ENCODE measurements at places on chromosomes 2 and 18.

GRCh38 chr18:48782381-48782861 is 168.3 kb downstream of the SMAD7 start:
- DNase-seq: no peak

GRCh38 chr2:108889907-108890306 is 99.1 kb downstream of the EDAR start:
- DNase-seq: no peak

DNA sequence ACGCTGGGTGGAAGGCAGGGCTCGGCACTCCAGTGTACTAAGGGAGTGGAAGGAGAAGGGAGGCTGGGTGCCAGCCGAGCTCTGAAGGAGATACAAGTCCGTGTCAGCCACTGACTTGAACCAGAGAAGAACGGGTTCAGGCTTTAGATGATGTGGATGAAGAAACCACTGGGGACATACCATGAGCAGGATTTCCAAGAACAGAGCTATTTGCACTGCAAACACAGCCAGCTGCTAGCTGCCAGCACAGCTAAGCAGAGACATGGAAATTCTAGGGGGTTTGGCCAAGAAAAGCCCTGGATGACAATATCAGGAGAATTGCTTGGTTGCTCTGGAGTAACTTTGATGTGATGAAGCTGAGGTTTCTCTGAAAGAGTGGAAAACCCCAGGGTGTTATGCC is 5.2 kb downstream of the CD207 start:
- DNase-seq: no peak

GRCh38 chr2:218293715-218294429 is 1.6 kb upstream of the TMBIM1 start:
- no peak for DNase-seq

GRCh38 chr2:72602711-72603110 is 223.1 kb downstream of the EXOC6B start:
- DNase-seq: no peak

GRCh38 chr2:203905656-203906055 is 30.9 kb upstream of the ICOS start:
- no peak for DNase-seq

- DNase-seq: no peak
These were observed 26.7 kb downstream of the LYPD6 start for GRCh38 chr2:149357058-149357457.

DNA sequence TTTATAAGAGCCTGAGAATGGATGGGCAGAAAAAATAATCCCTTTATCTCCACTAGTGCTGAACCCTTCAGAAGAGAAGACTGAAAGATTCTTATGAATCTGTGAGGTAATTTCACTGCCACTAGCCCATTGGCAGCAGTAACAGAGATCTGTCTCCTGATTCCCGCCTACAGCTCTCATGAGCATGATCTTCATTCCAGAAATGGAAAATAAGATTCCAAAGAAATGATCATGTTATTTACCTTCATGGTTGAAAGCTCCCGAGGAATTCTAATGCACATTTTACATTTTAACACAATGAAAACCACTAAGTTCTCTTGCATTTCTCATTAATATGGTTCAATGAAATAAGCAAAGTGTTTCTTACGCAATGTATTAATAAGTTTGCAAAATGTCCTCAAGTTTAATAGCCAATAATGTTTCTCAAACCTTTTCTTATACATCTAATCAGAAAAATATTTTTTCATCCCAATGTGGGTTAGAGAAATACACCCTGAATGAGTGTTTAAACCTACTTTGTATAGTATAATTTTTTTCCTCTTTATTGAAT is 905.6 kb downstream of the TMEM182 start:
- no peak for DNase-seq

- DNase-seq: no peak
These were observed 7.2 kb downstream of the MTHFD2 start for GRCh38 chr2:74205596-74205995.

DNA sequence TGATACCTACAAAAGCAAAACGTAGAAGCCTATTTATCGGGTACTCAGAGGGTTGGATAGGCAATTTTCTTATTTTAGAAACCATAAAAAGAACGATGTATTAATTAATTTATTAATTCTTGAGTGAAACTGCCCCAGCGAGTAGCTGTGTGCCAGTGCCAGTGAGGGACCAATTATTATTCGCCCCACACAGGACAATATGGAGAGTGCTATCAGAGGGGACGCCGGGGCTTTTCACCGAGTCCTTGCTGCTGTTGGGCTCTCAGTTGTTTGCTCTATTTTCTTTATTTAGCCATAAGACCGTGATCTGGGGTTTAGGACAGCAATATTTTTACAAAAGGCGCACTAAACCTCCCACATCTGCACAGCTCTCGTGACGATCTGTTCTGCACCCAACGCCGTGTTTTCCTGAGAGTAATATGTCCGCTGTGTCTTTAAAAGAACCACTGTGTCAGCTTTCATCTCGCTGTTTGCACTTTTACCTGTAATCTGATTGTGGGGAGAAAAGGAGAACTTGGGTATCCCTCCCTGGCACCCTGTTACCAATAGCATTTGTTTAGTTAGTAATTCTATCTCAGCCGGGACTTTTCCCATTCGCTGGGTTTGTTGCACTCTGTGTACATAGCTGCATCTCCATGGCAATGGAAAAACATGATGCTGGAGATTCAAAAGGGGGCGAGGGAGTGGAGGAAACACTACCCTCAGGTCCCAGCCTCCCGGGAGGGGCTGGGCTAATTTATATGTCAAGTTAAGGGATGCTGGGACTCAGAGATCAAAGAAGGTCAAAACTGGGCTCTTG is 30.1 kb upstream of the ZNF516 start:
- DNase-seq: peak; percentile 76

DNA sequence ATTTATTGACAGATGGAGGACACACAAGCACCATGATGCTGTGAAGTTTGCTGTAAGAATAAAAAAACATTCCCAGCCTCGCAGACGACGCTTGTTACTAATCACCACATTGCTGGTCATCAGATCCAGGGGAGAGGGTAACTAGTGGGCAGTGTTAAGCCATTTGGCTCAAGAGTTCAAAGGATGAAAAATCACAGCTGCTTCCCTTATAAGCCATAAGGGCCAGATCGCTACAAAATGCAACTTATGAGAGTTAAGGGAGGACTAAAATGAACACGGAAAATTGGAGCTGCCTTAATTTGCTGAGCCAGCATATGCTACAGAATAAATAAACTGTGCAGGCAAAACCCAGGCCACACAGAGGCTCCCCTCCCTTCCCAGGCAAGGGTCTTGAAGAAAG is 522.6 kb downstream of the TDRD15 start:
- DNase-seq: no peak

Data from SK-N-SH (cell line).